RCC 7860 (cell line): ENCODE measurements at places on chromosomes 3 and 15.

- no peak for DNase-seq
These were observed 55.8 kb upstream of the MYO5C start for GRCh38 chr15:52351206-52351908.

GRCh38 chr3:52696830-52697631 lies 8.6 kb downstream of the GLT8D1 start:
- DNase-seq, result no peak

DNA sequence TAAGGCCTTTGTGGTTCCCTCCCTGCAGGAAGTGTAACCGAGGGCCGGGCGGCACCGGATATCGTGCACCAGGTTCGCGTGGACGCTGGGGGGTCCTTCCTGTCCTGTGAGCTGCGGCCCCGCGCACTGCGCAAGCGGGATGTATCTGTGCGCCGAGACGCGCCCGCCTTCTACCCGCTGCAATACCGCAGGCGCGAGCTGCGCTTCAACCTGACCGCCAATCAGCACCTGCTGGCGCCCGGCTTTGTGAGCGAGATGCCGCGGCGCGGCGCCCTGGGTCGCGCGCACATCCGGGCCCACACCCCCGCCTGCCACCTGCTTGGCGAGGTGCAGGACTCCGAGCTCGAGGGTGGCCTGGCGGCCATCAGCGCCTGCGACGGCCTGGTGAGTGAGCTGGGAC lies 35.9 kb downstream of the SAXO2 start:
- DNase-seq, result no peak

DNA sequence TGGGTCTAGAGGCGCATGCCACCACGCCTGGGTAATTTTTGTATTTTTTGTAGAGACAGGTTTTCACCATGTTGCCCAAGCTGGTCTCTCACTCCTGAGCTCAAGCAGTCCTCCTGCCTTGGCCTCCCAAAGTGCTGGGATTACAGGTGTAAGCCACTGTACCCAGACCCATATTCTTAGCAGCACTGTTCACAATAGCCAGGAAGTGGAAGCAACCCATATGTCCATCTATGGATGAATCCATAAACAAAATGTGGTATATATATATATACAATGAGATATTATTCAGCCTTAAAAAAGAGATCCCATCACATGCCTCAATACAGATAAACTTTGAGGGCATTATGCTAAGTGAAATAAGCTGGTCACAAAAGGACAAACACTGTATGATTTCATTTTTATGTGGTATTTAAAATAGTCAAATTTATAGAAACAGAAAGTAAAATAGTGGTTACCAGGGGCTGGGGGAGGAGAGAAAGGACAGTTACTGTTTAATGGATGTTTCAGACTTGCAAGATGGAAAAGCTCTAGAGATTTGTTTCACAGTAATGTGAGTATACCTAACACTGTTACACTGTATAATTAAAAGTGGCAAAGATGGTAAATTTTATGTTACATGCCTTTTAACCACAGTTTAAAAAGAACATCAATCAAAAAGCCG lies 35.7 kb upstream of the GRAMD1C start:
- DNase-seq, result no peak

DNA sequence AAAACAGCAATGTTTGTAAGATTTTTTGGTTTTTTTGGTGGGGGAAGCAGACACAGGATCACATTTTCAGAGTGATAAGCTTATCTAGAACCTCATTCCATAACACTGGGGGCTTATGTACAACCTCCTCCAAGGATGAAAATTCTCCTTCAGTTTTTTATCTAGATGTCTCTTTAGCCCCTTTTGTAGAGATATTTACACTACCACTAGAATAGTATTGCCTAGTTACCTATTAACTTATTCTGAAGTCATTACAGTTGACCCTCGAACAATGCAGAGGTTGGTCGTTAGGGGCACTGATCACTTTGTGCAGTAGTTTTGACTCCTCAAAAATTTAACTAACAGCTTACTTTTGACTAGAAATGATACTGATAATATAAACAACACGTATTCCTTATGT lies 32.8 kb downstream of the IFT57 start:
- DNase-seq, result no peak

DNA sequence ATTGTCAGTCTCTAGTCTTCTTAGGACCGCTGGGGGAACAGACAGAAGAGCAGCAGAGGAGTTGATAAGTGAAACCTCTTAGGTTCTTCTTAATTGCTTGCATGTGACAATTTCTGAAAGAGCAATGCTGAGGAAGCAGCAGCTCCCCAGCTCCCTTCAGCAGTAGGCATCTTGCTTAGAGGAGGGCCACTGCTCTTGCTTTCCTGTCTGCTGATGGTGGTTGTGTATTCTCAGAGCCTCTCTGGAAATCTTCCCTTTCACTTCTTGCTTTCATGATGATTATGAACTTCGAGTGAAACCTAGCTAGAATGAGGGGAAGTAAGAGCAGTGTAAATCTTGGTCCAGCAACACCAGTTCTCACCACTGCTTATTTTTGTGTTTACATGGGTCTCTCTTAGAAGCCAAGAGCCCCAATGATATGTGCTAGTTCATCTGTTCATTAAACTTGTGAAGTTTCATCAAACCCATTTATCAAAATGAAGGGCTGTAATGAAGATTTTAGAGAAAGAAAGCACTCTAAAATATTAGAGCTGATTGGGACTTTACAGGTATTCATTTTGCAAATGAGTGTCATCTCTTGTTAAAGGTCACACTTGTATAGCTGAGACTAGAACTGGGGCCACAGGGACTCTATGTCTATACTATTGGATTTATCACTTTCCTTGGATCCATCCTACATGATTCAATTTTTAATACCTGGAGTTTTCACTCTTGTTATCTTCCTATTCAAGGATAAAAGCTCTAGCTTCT lies 246.7 kb downstream of the LPP start:
- DNase-seq, result no peak

- DNase-seq, result peak; percentile 63
These were observed 9.2 kb upstream of the SEMA4B start for GRCh38 chr15:90191794-90192509.

DNA sequence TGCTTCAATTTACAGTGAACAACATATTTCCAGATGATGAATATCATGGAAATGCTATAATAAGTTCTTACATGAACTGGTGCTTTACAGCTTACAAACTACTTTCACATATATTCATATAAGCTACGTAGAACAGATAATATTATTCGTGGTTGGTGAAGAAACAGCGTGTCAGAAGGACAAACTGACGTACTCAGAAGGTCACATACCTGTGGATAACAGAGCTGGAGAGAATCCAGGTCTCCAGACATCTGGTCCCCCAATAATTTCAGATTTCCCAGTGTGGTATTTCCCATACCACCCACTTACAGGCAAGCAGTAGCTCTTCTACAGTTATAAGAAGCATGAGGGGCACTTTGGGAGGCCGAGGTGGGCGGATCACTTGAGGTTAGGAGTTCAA lies 156.6 kb downstream of the PLD1 start:
- no peak for DNase-seq

GRCh38 chr3:50495609-50496423 lies 7.6 kb downstream of the CACNA2D2 start:
- no peak for DNase-seq

DNA sequence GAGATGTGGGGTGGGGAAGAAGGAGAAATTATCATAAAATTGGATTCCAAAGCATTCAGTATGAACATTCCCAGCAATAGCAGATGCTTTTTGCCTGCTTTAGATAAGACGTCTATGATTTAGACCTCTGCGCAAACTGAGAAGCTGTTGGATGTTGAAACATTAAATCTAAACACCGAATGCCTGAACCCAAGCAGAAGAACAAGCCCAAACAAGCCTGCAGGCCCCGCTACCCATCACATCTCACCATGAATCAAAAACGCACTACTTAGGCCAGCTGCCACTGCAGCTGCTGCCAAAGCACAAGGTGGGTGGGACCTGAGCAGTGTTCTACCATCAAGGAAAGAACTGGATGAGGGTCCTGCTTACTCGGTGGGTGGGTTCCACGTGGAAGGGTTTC lies 24.4 kb upstream of the THBS1 start:
- DNase-seq, result no peak

DNA sequence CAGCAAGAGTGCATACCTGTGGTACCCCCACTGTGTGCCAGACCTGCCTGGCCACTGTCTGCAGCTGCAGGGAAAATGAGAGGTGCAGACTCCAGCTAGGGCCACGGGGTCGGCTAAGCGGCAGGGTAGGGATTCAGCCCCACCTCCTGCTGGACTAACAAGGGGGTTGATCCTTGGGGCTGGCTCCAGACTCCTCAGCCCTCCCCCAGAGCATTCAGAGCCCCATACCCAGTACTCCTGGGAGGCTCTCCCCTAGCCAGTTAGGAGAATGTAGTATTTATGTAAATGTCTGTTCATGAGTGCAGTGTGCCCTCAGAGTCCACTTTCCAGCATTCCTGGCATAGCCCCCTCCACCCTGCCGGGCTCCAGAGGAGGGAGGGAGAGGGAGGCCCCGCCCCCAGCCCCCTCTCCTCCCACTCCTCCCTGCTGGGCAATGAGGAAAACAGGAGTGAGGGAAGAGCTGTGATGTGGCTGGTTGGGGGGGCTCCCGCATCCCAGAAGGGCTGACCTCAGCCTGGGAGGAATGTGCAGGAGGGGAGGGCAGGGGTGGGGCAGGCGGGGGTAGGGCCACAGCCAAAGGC lies 4.5 kb upstream of the SEMA3B start:
- DNase-seq, result peak; percentile 84

DNA sequence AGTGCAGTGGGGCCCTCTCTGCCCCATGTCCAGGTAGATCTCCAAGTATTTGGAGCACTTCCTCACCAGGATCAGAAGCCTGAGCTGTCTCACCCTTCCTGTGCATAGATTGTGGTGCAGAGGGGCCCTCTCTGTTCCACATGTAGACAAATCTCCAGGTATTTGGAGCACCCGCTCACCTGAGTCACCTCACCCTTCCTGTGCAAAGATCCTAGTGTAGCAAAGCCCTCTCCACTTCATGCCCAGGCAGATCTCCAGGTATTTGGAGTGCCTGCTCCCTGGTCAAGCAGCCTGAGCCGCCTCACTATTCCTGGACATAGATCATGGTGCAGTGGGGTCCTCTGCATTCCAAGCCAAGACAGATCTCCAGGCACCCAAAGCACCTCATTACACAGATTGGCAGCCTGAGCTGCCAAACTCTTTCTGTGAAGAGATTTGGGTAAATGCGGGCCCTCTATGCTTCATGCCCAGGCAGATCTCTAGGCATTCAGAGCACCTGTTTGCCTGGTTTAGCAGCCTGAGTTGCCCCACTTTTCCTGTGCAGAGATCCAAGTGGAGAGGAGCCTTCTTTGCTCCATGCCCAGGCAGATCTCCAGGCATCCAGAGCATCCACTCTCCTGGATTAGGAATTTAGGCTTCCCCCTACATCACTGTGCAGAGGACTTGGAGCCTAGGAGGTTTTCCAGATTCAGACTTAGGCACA lies 249.8 kb downstream of the AGBL1 start:
- DNase-seq, result no peak

- DNase-seq, result no peak
These were observed 664 bp downstream of the PPCDC start for GRCh38 chr15:75023872-75024636.

- no peak for DNase-seq
These were observed 333.8 kb downstream of the FEZF2 start for GRCh38 chr3:62039586-62039985.

DNA sequence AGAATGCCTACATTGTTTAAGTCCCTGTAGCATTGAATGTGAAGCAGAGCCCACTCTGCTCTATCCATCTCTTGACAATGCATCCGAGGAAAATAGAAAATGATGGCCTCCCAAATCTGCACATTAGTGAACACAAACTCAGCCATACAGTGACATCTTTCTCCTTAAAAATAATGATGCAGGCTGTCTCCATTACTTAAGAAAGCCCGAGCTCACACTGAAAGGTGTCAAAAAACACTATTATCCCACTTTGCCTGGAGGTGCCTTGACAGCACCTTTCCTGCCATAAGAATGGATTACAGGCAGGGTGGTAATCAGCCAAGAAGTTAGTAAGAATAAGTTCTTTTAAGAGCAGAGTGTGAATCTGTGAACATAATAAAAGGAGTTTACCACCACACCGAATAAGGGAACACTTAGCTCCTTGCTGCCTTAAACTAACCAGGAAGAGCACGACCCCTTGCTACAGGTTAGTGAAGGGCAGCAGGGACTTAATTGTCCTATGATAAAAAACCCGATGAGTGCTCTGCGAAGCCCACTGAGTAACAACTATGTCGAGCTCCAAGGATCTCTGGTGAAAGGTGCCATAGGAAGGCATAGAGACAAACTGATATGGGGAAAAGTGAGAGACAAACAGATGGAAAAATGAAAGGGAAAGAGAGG lies 123.2 kb upstream of the TUSC7 start:
- DNase-seq, result no peak
